Dermis microvascular lymphatic vessel endothelial cell (primary cell): ENCODE measurements at places on chromosomes 3 and 15.

GRCh38 chr3:136667081-136667480 lies 85.1 kb downstream of the STAG1 start:
- DNase-seq = no peak

- DNase-seq = no peak
Measured at GRCh38 chr3:32849046-32849445, 31.2 kb downstream of the TRIM71 start.

DNA sequence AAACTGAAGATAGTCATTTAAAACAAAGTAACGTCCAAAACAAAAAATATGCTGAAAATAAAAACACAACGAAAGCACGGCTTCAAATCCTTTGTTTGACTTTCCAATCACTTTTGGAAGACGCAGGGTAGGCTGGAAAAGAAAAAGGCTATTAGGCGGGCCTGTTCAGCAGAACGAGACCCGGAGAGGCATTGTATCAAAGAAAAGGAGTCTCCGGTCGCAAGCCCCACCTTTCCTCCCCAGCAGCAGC lies 691 bp downstream of the SENP7 start:
- no peak for DNase-seq

- DNase-seq = peak; percentile 26
Measured at GRCh38 chr3:143002083-143002712, 828 bp downstream of the U2SURP start.

- no peak for DNase-seq
Measured at GRCh38 chr15:27293607-27294006, 322.6 kb downstream of the GABRG3 start.

DNA sequence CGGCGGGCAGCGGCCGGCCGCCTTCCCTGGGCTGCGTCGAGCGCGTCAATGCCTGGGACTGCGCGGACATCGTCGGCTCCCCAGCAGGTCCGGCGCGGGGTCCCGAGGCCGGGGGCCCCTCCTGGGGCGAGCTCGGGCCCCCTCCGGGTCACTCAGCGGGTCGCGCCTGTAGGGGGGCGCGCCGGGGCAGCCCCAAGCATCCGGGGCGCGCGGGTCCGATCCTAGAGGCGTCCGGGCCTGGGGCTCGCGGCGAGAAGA lies 725 bp downstream of the TLE3 start:
- no peak for DNase-seq

- DNase-seq = no peak
Measured at GRCh38 chr3:192875971-192876565, 41.6 kb downstream of the MB21D2 start.

DNA sequence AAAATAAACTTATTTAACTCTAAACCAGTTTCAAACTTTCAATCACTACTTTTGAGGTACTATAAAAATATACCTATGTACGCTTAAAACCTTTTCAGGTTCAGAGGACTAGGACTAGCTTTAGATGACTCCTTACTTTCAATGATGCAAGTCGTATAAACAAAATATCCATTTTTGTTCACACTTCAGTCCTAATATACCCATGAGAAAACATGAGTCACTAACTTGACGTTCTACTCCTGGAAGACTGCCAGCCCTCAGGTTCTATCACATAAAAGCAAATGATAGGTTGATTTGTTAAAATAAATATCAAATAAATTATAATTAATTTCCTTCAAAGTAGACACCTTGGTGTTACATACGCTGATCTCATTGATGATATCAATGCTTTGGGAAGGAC lies 10.6 kb upstream of the P3H2 start:
- DNase-seq = no peak

GRCh38 chr3:172749230-172749965 lies 1.1 kb upstream of the ECT2 start:
- DNase-seq = peak; percentile 85

- DNase-seq = no peak
Measured at GRCh38 chr15:38554354-38554753, 10.3 kb downstream of the RASGRP1 start.
